Body of pancreas (tissue), 4 donors: ENCODE measurements at places on chromosomes 2 and 18.

- DNase-seq, result no peak
Observed at GRCh38 chr2:157743051-157743450, 114.4 kb upstream of the ACVR1C start.

GRCh38 chr2:10477443-10478297 lies 29.5 kb upstream of the ODC1 start:
- DNase-seq, result no peak

- no peak for DNase-seq
Observed at GRCh38 chr18:55079067-55079466, 119.8 kb upstream of the CCDC68 start.

DNA sequence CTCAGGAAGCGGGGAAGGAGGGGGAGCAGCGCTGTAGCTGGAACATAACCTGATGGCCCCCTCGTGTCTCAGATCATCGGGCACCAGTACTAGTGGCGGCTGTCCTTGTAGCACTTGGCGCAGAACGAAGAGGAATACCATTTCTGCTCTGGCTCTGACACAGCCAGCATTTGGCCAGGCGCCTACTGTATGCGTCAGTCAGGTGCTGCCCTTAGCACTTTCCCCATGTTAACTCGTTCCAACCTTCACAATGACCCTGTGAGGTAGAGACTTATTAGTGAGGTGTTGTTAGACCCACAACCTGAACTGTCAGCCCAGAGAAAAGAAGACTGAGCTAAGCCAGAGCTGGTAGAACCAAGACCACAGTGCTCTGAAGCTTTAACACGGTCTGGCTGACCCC lies 47.7 kb upstream of the EML6 start:
- peak; percentile 76 for DNase-seq

GRCh38 chr2:10892796-10893350 lies 18.9 kb upstream of the KCNF1 start:
- DNase-seq, result no peak

DNA sequence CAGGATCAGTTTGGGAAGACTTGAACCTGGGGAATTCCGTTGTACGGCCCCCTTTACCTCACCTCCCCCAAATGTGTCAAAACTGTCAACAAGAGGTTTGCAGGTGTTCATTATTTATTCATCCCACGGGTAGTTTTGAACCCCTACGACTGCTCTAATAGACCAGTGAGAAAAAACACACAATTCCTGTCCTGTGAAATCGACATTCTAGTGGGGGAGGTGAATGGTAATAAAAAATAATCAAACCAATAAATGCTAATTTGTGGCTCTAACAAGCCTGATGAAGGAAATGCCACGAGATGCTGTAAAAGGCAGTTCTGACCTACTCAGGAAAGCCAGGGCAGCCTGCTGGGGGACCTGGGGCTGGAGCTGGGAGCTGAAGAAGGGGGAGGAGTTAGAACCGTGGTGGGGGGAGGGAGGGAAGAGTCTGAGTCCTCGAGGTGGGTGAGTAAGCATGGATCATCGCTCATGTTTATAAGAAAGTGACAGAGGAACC lies 463 bp upstream of the DNAJB2 start:
- no peak for DNase-seq

GRCh38 chr18:8947566-8947965 lies 154.9 kb upstream of the NDUFV2 start:
- DNase-seq, result no peak

- DNase-seq, result no peak
Observed at GRCh38 chr2:238345297-238345968, 25.1 kb downstream of the TRAF3IP1 start.

- no peak for DNase-seq
Observed at GRCh38 chr2:32200814-32201213, 35.1 kb downstream of the SLC30A6 start.

DNA sequence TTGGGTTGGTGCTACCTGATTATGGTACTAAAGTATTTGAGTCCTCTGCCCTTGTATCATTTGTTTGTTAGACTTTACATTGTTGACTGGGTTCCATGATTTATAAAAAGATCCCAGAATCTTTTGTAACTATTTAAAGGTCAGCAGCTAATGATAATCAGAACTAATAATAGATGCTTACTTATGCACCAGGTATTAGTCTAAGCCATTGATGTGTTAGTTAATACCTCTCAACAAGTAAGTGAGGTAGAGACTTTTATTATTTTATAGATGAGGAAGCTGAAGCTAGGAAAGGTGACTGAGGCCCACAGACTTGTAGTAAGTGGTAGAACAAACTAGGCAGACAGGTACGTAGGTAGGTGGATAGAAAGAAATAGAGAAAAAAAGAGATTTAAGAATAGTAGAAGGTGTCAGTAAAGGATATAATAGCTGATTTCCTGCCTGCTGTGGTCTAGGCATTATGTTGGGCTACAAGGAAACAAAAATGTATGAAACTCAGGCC lies 68.1 kb downstream of the CRIM1 start:
- DNase-seq, result no peak

- no peak for DNase-seq
Observed at GRCh38 chr2:234001380-234002160, 48.9 kb upstream of the SPP2 start.

- no peak for DNase-seq
Observed at GRCh38 chr18:67239826-67240225, 276.7 kb downstream of the DSEL start.

DNA sequence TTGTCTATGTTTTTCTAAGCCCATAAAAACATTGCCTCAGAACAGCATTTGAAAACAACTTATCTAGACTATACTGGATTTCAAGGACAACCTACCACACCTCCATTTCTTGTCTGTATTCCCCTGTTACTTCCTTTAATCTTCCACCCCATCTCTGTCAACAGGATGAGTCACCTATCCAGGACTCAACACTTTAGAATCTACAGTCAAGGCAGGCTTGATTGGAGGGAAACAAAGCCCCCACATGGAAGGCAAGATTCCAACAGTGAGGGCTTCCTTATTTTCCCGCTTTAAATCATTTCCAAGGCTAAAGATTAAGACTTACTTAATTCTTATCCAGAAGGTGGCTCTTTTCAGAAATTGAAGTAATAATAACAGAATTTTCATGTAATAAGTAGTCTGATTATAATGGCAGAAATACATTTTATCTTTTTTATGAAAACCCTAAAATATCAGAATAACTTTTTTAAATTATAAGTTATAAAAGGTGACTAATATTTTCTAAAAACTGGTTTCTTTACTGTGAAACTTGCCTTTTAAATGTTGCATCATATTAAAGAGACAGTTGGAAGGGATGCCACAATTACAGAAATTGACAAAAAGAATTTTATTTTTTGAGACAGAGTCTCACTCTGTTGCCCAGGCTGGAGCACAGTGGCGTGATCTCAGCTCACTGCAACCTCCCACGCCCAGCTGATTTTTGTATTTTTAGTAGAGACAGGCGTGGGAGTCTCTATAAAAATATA lies 138.7 kb upstream of the CCDC150 start:
- no peak for DNase-seq

GRCh38 chr2:172375251-172375650 lies 52.1 kb upstream of the ITGA6 start:
- DNase-seq, result no peak

- DNase-seq, result no peak
Observed at GRCh38 chr18:26635466-26635865, 87.1 kb upstream of the KCTD1 start.

GRCh38 chr2:38262069-38262871 lies 114.8 kb downstream of the ATL2 start:
- DNase-seq, result no peak

GRCh38 chr2:196566961-196567666 lies 72.4 kb upstream of the CCDC150 start:
- DNase-seq, result no peak

- no peak for DNase-seq
Observed at GRCh38 chr2:58073751-58074150, 27.1 kb downstream of the VRK2 start.

DNA sequence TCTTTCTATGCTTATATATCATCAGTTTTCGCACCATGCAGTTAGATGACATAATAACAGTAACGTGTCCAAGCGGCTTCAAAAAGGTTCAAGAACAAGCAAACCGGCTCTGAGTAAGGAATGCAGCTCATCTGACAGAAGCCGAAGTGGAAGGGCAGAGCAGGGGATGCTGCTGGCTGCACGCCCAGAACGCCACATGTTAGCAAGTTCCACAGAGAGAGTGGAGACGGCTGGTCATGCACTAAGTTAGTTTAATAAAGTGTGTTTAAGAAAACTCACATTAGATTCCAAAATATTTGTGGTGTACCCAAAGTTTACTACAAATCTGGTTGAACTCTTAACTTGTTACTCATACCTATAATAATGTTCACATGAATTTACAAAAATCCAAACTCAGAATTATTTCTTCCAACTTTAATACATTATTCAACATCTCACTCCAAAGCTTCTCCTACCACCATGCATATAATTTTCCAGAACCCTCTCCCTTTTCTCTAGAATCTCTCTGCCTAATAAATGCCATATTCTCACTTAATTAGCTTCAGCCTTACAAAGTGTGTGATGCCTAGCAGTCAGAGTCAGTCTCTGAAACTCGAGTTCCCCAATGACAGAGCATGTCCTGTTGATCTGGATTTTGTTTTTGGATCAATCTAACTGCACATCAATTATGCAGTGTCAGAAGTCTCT lies 170.0 kb downstream of the DNAH7 start:
- peak; percentile 23 for DNase-seq

DNA sequence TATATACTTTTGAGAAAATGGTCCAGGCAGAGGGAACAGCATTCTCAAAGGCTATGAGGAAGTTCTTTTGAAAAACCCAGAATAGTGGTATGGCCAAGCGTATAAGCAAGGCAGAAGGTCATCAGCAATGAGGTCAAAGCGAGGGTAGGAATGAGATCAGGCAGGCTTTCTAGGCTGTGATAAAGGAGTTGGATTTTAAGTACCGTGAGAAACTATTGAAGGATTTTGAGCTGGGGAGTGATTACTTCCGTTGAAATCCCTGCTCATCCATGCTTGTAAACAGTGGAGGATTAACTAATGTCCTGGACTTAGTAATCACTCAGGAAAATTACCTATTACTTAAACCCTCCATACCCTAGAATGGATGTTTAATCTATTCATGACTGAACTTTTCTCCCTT lies 50.2 kb downstream of the EMILIN2 start:
- no peak for DNase-seq

GRCh38 chr18:53797998-53798495 lies 426.4 kb downstream of the MBD2 start:
- no peak for DNase-seq

- DNase-seq, result no peak
Observed at GRCh38 chr18:32355896-32356295, 114.8 kb downstream of the GAREM1 start.

GRCh38 chr2:64661741-64662169 lies 8.0 kb upstream of the SERTAD2 start:
- no peak for DNase-seq

DNA sequence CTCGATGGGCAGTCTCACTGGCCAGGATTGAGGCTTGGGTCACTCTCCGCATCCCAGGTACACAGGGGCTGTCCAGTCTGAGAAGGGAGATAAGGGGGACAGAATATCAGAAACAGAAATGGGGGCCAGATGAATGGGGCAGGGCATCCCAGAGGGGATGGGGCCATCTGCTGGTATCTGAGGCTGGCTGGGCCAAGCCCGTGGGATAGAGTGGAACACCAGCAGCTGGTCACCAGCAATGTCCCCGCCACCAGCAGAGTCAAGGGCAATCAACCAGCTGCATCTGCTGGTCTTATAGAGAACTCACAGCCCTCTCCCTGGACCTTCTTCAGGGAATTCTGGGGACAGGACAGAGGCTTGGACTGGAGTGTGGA lies 128.8 kb upstream of the HAAO start:
- DNase-seq, result peak; percentile 80

GRCh38 chr18:23131693-23132319 lies 3.5 kb upstream of the CABLES1 start:
- peak; percentile 64 for DNase-seq

DNA sequence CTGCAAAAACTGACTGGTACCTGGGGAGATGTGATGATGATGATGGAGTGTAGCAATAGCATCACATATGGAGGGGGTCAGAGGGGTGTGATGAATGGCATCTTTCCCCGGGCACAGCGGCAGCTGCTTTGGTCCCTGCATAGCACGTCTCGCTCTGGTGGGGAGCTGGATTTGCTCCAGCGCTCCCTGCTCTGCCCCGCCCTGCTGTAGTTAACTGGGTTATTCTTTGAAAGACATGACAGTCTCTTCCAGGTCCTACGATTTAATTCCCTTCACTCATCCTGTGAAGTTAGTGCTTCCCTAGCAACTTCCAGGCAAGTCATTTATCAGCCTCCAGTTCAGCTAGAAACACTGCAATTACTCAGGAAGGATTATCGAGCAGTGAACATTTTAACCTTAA lies 463.1 kb downstream of the TSN start:
- DNase-seq, result no peak

DNA sequence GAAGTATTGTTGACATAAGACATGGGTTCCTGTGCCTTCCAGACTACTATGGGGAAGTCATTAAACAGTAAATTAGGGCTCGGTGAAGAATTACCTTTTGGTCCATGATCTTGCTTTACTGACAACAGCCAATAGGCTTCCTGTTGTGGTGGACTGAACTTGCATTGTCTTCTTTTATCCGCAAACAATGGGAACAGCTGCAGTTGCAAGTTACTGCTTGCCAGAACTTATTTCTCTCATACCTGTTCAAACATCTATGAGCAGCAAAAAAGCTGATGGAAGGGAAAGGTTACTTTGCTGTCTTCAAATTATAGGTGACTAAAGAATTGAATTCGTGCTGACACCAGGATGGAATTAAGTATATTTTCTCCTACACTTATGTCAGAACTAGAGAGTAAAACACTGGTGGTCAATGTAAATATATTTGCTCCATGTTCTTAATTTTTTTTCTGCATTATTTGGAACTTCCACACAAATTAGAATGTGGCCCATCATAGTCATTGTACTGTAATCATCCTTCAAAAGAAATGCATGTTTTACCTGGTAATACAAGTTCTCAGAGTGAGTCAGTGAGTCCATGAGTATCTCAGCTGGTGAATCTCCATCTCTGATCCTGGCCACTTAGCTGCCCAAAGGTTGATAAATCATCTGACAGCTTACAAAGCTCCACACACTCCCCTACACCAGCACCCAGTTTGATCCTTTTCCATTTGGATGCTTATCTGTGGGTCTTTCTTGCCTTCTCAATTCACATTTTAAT lies 37.3 kb upstream of the RNF152 start:
- DNase-seq, result no peak

DNA sequence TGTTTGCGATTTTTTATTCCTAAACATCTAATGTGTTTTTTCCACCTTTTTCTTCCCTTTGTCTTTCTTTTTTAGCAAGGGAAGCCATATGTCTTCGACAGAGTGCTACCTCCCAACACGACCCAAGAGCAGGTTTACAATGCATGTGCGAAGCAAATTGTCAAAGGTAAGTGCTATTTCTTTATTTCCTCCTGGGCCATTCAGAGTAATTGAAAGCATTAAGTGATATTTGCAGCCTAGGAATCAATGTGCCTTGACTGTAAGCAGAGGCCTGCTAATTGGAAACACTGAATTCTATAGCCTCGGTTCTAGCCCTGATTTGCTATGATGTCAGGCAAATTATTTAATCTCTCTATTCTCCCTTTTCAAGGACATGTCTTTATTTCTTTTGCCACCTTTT lies 47.0 kb downstream of the KIF5C start:
- DNase-seq, result no peak
